AG20443 (cell line): ENCODE measurements at places on chromosomes 6 and 20.

GRCh38 chr6:1029141-1029540 is 282.8 kb upstream of the FOXQ1 start:
- peak; percentile 62 for DNase-seq

DNA sequence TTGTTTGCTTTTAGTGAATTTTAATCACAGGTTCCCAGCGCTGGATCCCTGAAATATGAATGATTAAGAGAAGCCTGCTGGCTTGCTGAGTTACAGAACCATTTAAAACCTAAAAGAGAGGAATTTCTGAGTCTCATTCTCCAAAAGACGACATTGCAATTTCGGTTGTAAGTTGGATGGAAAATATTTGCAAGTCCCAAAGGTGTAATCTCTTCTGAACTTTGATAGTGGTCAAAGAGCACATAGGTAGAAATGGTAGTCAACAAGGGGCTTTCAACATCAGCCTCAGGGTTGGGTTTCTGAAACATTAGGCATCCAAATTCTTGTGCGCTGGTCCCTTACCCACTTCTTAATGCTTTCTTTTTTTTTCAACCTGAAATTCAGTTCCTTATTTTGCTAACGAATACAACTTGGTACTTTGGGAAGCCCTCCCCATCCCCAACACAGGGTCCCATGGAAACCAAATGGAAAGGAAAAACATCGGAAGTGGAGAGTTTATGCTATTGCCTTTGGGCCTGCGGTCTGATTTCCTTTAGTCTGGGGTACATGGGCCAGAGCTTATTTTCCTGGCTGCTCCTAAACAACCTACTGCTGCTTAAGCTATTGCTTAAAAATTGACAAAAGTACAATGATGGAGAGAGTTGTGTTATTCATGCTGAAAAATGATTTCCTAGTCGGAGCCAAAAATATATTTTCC is 117.0 kb upstream of the KCNK16 start:
- no peak for DNase-seq

GRCh38 chr20:1687053-1687452 is 29.5 kb upstream of the SIRPG start:
- DNase-seq, result no peak

DNA sequence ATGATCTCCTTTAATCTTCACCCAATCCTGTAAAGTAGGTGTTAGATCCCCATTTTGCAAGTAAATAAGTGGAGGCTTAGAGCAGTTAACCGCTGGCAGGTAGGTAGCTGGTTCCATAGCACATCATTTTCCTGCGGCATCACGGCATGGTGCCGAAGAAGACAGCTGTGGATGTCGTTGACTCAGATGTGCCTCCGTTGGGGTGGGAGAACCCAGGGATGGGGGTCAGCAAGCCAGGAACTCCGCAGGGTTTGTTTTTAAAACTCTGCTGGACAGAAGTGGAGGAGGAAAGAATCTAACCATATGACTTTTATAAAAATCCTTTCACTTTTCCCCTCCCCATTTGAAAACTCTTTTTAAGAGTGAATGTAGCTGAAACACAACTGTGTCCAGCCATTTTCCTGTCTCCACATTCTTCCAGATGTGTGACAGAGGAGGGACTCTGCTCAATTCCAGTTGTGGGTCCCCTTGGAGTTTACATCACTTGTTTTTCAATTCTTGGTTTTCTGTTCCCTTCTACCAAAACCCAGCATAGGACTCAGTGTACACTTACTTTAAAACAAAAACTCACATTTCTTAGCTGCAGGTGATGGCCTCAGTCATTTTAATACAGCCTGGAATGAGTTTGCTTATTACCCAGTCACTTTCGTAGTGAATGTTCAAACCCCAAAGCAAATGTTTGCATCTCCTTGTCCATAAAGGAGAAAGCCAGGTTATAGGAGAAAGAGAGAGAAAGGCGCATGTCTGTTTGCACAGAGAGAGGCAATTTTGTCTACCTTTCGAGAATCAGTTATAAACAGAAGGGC is 27.6 kb upstream of the PI16 start:
- no peak for DNase-seq

DNA sequence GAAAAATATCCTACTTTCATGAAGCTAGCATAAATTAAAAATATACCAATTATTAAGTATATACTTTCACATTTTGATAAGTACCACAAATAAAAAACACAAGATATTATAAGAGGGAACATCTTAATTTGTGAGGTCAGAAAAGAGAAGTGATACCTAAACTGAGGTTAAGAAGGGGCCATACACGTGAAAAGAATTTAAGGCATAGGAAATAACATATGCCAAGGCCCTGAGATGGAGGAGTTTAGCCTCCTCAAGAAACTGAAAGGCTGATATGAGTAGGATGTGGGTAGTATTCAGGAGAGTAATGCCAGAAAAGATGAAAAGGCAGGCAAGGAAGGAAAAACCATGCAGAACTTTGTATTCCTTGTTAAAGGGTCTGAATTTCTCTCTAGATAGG is 116.6 kb upstream of the HTR1E start:
- DNase-seq, result no peak

GRCh38 chr6:5401845-5402738 is 140.8 kb downstream of the FARS2 start:
- DNase-seq, result no peak

DNA sequence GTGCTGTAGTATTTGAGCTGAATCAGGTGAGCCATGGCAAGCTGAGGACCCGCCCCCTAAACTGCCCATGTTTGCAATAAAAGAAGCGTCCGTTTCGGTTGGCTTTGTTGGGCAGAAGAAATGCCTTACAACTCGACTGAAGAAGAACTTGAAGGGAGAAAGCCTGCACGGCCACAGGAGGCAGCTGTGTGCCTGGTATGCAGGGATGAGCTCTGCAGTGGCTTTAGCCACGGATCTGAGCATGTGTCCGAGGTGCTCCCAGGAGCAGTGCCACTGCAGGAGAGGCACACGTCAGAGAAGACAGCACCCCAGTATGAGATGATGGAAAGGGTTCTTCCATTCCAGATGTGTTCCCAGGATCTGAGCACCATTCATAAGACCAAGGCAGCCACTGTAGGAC is 23.5 kb downstream of the KIZ start:
- DNase-seq, result no peak

GRCh38 chr6:166005944-166006899 is 161.4 kb downstream of the TBXT start:
- DNase-seq, result peak; percentile 82

GRCh38 chr20:4925842-4926530 is 75.3 kb downstream of the SLC23A2 start:
- DNase-seq, result peak; percentile 51

DNA sequence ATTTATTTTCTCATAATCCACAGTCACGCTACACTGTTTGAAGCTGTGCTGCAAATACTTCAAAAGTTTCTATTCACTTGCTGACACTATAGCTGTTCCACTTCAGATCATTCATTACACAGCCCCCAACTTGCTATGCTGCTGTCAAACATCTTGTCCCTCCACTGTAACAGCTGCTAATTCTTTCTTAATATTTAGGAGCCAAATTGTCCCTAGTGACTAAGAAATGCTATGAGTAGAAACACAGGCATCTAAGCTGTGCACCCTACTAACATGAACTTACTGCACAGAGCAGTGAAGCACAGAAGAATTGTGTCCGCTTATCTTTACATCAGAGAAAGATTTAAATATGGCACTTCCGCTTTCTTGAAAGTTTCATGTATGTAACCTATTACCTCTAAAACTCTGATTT is 91.3 kb downstream of the PDE10A start:
- DNase-seq, result no peak

DNA sequence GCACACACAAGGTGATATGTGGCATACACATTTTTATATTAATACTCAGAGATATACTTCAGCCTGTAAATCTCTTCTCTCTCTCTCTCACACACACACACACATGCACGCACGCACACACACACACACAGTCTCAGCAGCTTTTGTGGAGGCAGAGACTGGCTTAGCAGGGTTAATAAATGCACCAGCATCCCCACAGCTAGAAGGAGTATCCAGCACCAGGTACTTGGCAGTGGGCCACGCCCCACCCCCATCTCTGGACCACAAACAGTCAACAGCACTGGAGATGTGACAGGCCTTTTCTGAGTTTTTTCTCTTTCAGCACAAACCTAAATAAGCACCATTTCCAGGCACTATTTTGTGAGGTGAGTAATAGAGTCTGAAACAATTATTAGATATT is 47.3 kb upstream of the LRFN2 start:
- no peak for DNase-seq

- DNase-seq, result no peak
Measured at GRCh38 chr6:6901945-6902344, 205.8 kb upstream of the RREB1 start.

DNA sequence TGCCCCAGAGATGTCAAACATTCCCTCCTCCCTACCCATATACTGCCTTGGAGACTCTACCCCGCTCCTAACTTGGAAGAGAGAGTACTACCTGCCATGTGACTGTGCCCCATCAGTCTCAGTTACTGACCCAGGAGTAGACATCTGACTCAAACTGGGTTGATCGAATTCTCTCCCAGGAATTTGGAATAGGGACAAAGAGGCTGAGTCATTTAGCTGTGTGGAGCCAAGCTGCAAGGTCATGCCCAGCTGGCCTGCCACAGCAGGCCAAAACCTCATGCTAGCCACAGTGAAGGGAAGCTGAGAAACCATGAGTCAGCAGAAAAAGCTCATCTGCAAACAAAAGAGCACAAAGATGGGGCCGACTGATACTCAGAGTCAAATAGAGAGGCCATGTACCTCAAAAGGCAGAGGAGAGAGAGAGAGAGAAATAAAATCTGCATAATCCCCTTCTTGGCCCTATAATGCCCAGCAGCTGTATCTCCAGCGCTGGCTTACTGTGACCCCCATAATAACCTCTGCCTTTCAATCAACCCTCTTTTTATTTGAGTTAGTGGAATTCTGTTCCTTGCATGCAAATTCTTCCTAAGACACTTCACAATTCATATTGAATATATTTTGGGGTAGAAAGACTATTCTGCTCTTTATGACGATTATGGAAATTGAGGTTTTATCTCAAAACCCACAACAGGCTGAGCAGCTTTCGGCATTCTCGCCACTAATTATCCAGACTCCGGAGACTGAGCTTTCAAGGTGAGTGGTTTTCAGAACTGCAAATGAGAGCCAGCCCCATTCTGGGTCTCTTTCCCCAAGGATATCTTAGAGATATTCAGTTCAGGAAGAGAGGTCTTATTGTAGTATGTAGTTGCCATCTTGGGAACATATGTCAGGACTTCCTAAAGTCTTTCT is 21.4 kb upstream of the AKIRIN2 start:
- DNase-seq, result peak; percentile 90

DNA sequence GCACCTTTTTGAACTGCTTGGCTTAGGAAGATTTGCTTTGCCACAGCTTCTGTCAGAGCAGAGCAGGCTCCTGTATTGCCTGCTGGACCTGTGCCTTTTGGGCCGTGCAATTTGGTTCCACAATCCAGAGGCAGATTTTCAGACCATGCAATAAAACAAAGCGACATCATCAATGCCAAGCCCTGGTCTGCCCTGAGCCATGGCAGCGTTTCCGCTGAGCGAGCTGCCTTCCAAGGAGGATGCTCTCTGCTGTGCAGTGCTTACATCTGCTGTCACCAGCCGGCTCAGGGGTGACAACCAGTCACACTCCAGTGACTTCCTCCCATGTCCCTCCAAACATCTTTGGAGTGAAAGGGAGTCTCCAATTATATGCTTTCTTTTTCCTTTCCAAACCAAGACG is 282.2 kb downstream of the CDH26 start:
- DNase-seq, result no peak

DNA sequence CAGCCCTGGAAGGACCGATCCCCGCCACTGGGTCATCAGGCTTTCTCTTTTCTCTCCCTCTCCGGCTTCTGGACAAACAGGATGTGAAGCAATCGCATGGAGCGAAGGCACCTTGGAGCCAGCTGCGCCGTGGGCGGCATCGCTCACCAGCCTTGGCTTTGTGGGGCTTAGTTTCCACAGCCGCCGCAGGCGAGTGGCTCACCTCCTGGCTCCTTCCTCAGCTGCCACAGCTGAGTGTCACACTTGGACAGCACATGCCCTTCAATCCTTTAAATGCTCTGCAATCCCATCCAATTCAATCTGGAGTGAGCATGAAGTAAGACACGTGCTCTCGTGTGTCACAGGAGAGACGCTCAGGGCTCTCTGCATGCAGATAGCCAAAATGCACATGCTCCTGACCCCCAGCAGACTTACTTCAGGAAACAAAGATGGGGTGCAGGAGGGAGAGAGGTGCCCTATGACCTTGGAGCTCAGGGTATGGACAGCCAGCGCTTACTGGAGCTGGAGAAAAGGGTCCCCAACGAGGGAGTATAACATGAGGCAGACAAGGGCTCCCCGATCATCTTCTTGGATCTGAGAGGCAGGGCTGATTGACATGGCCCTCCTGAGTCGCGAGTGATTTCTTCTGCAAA is 70.9 kb downstream of the BMP7 start:
- peak; percentile 91 for DNase-seq

DNA sequence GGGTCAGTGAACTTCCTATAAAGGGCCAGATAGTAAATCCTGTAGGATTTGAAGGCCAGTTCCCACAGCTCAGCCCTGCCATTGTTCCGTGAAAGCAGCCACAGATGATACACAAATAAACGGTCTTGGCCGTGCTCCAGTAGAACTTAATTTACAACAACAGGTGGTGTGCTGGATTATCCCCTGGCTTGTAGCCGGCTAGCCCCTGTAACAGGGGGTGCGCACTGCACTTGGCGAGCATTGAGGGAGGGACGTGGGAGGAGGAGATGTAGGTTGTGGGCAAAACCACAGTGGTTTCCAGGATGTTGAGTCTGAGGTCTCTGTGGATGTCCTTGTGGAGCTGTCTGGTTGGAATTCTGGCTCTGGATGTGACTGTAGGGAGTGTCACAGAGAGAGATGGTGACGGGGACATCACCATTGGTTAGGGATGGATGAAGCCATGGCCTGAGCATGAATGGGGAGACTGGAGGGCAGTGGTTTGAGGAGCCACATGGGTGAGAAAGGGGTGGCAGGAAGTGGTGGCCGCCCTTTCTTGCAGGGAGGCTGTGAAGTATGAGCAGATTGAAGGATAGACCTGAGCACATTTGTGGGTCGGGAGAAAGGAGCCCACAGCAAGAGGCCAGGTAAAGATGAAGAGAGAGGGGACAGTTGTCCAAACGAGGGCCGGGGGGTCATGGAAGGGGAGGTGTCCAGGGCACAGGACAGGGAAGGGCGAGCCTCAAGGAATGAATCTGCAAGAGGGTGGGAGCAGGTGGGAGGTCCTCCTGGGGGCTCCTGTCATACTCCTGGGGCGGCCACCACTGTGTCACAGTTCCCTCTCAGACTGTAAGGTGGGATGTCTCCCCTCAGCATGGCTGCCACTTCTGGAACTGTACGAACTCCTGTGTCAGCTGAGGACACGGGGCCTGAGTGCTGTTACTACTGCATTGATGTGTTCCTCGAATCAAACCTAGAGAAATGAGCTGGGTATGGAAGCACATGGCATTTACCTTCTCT is 53.6 kb downstream of the CDH26 start:
- no peak for DNase-seq

GRCh38 chr6:86712039-86712438 is 225.3 kb upstream of the HTR1E start:
- DNase-seq, result no peak

GRCh38 chr6:156182356-156182755 is 594.8 kb upstream of the ARID1B start:
- no peak for DNase-seq

- no peak for DNase-seq
Measured at GRCh38 chr6:84362193-84362821, 134.9 kb upstream of the CEP162 start.
